GM23338 (cell line): ENCODE measurements at places on chromosomes 6 and 20. TPM values are rescaled to one million over a fixed set of nuclear protein-coding genes. Genes with fewer than 3 reads are reported as not detected.

- DNase-seq = peak; percentile 85
Measured at GRCh38 chr6:116779573-116780164, 14.2 kb upstream of the FAM162B start.

DNA sequence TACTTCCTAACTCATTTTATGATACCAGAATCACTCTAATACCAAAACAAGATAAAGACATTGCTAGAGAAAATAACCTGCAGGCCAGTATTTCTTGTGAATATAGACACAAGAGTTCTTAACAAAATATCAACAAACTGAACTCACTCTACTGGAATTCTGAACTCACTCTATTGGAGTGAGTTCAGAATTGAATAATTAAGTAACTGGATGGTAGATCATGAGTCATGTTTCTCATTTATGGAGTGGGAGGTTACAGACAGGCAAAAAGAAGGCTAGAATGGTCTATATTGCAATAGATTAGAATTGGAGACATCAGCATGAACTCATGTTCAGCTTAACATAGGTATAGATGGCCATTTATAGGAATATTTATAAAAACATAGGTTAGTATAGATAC, 26.6 kb upstream of the C6orf58 start:
- no peak for DNase-seq

DNA sequence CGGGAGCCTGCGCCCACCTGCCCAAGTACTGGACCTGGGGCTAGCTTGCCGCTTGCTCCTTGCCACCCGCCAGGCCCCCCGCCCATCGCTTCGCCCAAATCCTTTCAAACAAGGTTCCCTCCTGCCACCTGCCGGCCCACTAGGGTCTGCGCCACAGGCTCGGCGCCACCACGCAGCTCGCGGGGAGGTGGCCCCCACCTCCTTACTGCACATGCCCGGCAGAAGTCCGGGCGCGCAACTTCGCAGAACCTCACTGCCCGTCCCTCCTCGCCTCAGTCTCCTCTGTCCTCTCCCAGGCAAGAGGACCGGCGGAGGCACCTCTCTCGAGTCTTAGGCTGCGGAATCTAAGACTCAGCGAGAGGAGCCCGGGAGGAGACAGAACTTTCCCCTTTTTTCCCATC, 11.2 kb downstream of the GNAS-AS1 start:
- DNase-seq = peak; percentile 74

- no peak for DNase-seq
Measured at GRCh38 chr6:1059596-1059995, 252.3 kb upstream of the FOXQ1 start.

GRCh38 chr6:33725891-33726673, 14.6 kb upstream of the UQCC2 start:
- no peak for DNase-seq

DNA sequence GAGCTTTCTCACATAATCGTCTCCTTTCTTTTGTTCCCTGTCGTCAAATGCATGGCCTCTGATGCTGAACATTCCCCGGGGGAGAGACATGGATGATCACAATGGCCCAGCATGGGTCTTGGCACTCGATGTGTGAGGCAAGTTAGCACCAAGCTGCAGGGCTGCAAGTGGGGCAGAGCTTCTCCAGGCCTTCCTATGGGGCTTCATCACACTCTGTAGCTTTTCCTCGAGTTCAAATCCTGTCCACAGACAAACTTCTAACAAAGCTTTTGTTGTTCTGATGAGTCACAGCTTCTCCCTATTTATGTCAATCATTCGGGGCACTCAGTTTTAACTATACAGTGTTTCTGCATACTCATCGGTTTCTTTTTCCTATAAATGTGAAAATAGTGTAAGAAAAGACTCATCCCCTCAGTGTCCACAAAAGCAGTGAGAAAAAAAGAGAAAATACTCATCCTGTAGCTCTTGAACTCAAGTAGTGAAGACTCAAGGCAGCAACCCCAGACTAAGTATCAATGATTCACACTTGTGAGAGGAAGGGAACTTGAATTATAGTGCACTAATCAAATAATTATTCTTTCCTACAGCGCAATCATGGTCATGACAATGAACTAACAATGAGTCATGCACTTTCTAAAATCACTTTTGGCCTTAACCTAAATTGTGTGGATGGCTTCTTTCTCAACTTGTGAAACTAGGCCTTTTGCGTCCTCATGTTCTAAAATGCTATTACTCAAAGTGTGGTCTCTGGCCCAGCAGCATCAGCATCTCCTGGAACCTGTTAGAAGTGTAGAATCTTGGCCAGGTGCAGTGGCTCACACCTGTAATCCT, 68.4 kb upstream of the NOX3 start:
- peak; percentile 58 for DNase-seq

The GSTA2 gene
- not detected in 2 replicates for total RNA-seq

The PHACTR1 gene
- total RNA-seq = 11.7 and 19.3 TPM in 2 replicates

The RIMS4 gene
- 34.5 and 39.7 TPM in 2 replicates for total RNA-seq

The PLTP gene
- 141 and 160 TPM in 2 replicates for total RNA-seq

The BMP2 gene
- 1.0 and 1.5 TPM in 2 replicates for total RNA-seq
